Effector memory CD8-positive, alpha-beta T cell (primary cell): ENCODE measurements at places on chromosomes 2 and 18.

GRCh38 chr2:167181688-167182087 is 293.4 kb downstream of the XIRP2 start:
- no peaks in the 10 kb centered on the region for H3K27me3 ChIP-seq
- no peak overlapping the region for H3K4me3 ChIP-seq
- H3K27ac ChIP-seq, result no peak overlapping the region
- no peaks in the 10 kb centered on the region for H3K36me3 ChIP-seq
- DNase-seq, result no peak

GRCh38 chr2:36032046-36032445 is 323.5 kb upstream of the CRIM1 start:
- no peaks in the 10 kb centered on the region for H3K27me3 ChIP-seq
- no peak overlapping the region for H3K27ac ChIP-seq
- peaks cover 2% of the 10 kb centered on the region for H3K4me1 ChIP-seq
- no peak for DNase-seq
- H3K36me3 ChIP-seq, result no peaks in the 10 kb centered on the region

GRCh38 chr18:10314066-10314465 is 140.4 kb upstream of the APCDD1 start:
- H3K4me1 ChIP-seq, result no peaks in the 10 kb centered on the region
- no peak for DNase-seq
- H3K27me3 ChIP-seq, result peaks cover 8% of the 10 kb centered on the region
- no peak overlapping the region for H3K27ac ChIP-seq

DNA sequence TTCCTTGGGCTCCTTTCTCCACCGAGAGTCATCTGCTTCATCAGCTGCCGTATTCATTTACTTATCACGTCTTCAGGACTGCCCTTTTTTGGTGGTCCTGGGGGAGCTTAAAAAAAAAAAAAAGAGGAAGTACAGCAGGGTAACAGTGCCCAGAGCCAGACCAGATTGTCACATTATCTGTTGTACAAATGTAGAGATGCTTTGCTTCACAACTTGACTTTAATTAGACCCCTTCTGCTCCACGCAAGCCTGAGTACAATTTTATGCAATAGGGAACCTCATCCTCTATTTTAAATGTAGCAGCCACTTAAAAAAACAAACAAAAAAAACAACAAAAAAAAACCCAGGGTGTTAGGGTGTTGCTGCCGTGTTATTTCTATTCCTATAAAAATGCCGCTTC is 128.3 kb downstream of the PRPF40A start:
- no peaks in the 10 kb centered on the region for H3K4me1 ChIP-seq
- DNase-seq, result no peak
- H3K36me3 ChIP-seq, result no peaks in the 10 kb centered on the region

GRCh38 chr18:67650686-67651385 is 134.3 kb upstream of the DSEL start:
- no peak overlapping the region for H3K4me3 ChIP-seq
- H3K27ac ChIP-seq, result no peak overlapping the region
- H3K4me1 ChIP-seq, result no peaks in the 10 kb centered on the region
- no peaks in the 10 kb centered on the region for H3K36me3 ChIP-seq
- H3K27me3 ChIP-seq, result no peaks in the 10 kb centered on the region
- no peak for DNase-seq

DNA sequence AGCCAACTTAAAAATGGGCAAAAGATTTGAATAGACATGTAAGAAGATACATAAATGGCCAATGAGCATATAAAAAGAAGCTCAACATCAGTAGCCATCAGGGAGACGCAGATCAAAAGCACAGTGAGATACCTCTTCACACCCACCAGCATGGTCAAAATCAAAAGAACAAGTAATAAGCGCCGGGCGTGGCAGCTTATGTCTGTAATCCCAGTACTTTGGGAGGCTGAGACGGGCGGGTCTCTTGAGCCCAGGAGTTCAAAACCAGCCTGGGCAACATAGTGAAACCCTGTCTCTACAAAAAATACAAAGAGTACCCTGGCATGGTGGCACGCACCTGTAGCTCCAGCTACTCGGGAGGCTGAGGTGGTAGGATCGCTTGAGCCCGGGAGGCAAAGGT is 4.6 kb upstream of the CIB4 start:
- DNase-seq, result no peak
- no peaks in the 10 kb centered on the region for H3K4me1 ChIP-seq
- no peak overlapping the region for H3K27ac ChIP-seq
- no peaks in the 10 kb centered on the region for H3K36me3 ChIP-seq

GRCh38 chr2:120307482-120307881 is 38.5 kb upstream of the INHBB start:
- no peak for DNase-seq
- H3K27me3 ChIP-seq, result no peaks in the 10 kb centered on the region
- H3K27ac ChIP-seq, result no peak overlapping the region
- no peaks in the 10 kb centered on the region for H3K4me1 ChIP-seq
- H3K36me3 ChIP-seq, result no peaks in the 10 kb centered on the region

DNA sequence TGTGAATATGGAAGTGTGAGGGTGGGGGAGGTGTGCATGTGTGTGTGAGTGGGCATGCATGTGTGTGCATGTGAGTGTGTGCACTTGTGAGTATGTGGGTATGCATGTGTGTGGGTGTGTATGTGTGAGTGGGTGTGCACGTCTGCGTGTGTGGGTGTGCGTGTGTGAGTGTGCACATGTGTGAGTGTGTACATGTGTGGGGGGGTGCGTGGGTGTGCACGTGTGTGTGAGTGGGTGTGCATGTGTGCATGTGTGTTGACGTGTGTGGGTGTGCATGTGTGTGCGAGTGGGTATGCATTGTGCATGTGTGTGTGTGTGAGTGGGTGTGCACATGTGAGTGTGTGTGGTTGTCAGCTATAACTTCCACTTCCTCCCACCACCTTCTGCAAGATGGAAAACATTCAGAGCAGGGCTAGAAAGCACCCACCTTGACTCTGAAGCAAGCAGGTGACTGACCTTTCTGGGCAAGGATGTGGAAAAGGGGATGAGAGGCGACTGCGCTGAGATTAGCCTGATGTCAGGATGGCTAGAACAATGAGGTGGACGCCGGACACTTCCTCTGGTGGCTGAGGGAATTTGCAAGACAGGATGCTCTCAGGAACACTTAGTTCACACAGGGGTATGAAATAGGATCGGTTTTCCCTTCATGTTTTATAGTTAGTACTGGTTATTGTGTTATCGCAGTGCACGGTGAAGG is 103.6 kb downstream of the ACKR3 start:
- no peak for DNase-seq
- no peak overlapping the region for H3K4me3 ChIP-seq
- H3K27me3 ChIP-seq, result peaks cover 82% of the 10 kb centered on the region
- no peak overlapping the region for H3K27ac ChIP-seq
- H3K36me3 ChIP-seq, result peaks cover 3% of the 10 kb centered on the region

GRCh38 chr18:79252904-79253633 is 142.7 kb upstream of the NFATC1 start:
- no peak for DNase-seq
- H3K36me3 ChIP-seq, result peaks cover 22% of the 10 kb centered on the region
- H3K27ac ChIP-seq, result no peak overlapping the region
- no peak overlapping the region for H3K4me3 ChIP-seq

GRCh38 chr2:159108181-159108893 is 139.9 kb downstream of the TANC1 start:
- no peak for DNase-seq
- no peaks in the 10 kb centered on the region for H3K36me3 ChIP-seq
- no peak overlapping the region for H3K27ac ChIP-seq
- H3K4me1 ChIP-seq, result no peaks in the 10 kb centered on the region
- peaks cover 6% of the 10 kb centered on the region for H3K27me3 ChIP-seq

DNA sequence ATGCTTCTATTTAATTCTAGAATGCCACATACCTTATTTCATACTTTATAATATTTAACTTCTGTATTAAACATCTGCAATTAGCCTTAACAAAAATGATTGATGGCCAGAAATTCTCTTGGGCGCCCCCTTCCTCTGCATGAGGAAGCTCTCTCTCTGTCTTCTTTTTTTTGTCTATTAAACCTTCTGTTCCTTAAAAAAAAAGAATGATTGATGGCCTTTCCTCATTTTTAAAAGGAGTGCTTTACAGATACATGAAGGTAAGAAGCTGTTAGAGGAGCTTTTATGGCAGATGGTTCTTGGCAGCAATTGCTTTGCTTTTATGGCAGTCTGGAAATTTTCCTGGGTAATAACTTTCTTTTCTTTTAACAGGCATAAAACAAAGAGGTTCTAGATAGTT is 526.9 kb downstream of the SLC4A3 start:
- no peak overlapping the region for H3K27ac ChIP-seq
- DNase-seq, result no peak
- no peaks in the 10 kb centered on the region for H3K4me1 ChIP-seq
- no peaks in the 10 kb centered on the region for H3K27me3 ChIP-seq

DNA sequence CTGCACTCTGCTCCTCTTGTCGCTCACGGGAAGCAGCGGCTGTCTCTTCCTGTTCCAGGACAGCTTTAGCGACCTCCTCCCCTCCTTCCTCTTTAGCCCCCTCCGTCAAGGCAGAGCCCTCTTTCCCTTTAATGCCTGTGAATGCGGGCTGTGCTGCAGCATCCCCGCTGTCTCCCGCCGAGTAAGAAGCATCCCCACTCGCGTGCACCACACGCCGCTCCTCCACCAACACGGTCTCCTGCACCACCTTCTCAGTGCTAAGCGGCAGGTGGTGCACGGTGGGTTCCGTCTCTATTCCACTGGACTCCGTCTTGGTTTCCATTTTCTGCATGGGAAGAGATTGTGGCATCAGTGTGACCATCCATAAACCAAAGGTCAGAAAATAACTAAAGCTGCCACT is 101.6 kb upstream of the ZBTB14 start:
- no peak overlapping the region for H3K4me3 ChIP-seq
- no peak overlapping the region for H3K27ac ChIP-seq
- H3K27me3 ChIP-seq, result peaks cover 16% of the 10 kb centered on the region

DNA sequence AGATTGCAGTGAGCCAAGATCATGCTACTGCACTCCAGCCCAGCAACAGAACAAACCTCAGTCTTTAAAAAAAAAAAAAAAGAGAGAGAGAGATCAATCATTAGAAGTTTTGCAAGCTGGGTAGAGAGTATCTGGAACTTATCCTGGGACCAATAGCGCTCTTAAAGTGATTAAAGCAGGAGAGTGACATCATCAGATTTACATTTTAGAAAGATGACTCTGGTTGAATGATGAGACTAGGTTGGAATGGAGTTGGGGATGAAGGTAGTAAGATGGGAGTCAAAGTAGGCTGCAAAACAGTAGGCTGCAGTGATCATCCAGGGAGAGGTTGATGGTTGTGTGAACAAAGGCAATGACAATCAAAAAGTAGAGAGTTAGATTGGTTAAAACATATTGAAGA is 37.8 kb downstream of the MYL1 start:
- H3K4me3 ChIP-seq, result no peak overlapping the region
- H3K27ac ChIP-seq, result no peak overlapping the region
- peaks cover 3% of the 10 kb centered on the region for H3K36me3 ChIP-seq

GRCh38 chr18:9275890-9276289 is 58.7 kb upstream of the TWSG1 start:
- H3K27me3 ChIP-seq, result no peaks in the 10 kb centered on the region
- H3K27ac ChIP-seq, result no peak overlapping the region
- no peak overlapping the region for H3K4me3 ChIP-seq
- no peaks in the 10 kb centered on the region for H3K4me1 ChIP-seq
- peaks cover 81% of the 10 kb centered on the region for H3K36me3 ChIP-seq

DNA sequence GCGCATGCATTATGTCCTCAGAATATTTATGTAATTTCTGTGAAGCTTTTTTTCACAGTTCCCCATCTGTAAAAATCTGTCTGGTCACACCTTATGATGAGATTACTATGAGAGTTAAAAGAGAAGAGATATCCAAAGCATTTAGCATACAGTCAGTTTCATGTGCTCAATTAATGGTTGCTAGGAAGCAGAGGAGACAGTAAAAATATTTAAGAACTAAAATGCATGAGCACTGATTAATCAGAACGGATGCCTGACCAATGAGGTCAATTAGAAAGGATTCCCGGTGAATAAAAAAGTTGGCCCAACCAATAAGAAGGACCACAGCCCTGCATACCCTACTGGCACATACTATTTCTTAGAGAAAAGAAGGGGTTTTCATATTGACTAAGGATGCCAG is 12.0 kb upstream of the CRIM1 start:
- H3K36me3 ChIP-seq, result no peaks in the 10 kb centered on the region
- no peak overlapping the region for H3K4me3 ChIP-seq
- H3K27ac ChIP-seq, result no peak overlapping the region
- H3K27me3 ChIP-seq, result peaks cover 22% of the 10 kb centered on the region

GRCh38 chr2:84816426-84817026 is 64.4 kb downstream of the TRABD2A start:
- no peaks in the 10 kb centered on the region for H3K36me3 ChIP-seq
- peak overlapping the region; percentile 21 for H3K27ac ChIP-seq
- H3K4me1 ChIP-seq, result peaks cover 21% of the 10 kb centered on the region
- DNase-seq, result no peak
- no peaks in the 10 kb centered on the region for H3K27me3 ChIP-seq
- H3K4me3 ChIP-seq, result no peak overlapping the region

DNA sequence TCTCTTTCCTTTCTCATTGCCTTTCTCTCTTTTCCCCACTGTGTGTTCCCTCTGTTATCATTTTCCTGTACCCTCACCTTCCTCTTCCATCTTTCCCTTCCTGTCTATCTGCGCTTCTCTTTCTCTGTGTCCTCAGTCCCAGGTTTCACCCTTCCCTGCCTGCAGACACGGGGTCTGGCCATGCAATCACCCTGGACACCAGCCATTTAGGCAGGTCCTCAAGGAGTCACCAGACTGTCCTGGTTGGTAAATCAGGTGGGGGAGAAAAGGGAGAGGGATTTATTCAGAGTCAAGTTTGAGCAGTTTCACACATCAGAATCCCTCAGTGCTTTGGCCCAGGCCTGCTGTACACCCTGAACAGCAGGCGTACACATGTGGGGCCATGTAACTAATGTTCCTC is 169.3 kb downstream of the ANKRD30B start:
- H3K36me3 ChIP-seq, result no peaks in the 10 kb centered on the region
- DNase-seq, result no peak
- peaks cover 3% of the 10 kb centered on the region for H3K27me3 ChIP-seq
- H3K4me1 ChIP-seq, result peaks cover 4% of the 10 kb centered on the region

DNA sequence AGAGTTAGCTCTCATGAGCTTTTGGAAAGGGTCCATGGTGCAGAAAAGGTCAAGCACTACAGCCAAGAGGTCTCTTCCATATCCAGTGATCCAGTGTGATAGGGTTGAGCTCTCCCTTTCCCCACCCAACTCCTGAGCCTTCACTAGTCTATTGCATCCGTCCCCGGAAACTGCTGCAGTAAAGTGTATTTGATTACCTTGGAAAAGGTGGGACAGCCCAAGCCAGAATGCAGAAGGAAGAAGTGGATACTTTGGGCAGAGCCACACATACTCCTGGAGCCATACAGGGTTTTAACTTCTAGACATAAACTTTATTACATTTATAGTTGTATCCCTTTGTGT is 3.6 kb downstream of the PNKD start:
- H3K4me3 ChIP-seq, result no peak overlapping the region
- H3K36me3 ChIP-seq, result peaks cover 71% of the 10 kb centered on the region
- no peak overlapping the region for H3K27ac ChIP-seq
- peaks cover 47% of the 10 kb centered on the region for H3K4me1 ChIP-seq
- no peaks in the 10 kb centered on the region for H3K27me3 ChIP-seq

DNA sequence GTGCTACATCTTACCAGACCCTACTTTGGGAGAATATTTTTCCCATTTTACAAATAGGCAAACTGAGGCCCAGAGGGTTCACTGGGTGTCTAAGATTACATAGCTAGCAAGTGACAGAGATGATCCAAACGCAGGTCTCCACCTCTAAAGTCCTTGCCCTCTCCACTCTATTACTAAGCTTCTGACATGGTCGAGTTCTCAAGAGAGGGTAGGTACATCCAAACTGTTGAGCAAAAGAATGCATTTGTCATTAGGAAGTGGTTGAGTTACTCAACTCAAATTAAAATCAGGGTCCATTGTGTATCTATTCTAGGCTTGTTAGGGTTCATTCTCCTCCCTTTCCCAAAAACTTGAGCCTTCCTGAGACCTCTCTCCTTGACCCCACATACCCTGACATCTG is 680.6 kb upstream of the FANCL start:
- DNase-seq, result no peak
- H3K4me1 ChIP-seq, result no peaks in the 10 kb centered on the region
- no peaks in the 10 kb centered on the region for H3K36me3 ChIP-seq
- no peak overlapping the region for H3K27ac ChIP-seq
